Dermis blood vessel endothelial cell (primary cell): ENCODE measurements at places on chromosomes 12 and 14.

DNA sequence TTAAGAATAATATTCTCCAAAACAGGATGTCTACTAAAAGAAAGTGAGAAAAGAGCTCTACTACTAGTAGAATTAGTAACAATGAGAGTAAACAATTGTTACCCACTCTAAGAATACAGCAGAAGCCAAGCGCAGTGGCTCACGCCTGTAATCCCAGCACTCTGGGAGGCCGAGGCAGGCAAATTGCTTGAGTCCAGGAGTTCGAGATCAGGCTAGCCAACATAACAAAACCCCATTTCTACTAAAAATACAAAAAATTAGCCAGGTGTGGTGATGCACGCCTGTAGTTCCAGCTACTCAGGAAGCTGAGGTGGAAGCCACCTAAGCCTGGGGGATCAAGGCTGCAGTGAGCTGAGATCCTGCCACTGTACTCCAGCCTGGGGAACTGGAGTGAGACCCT, 4.7 kb downstream of the DNAJC14 start:
- DNase-seq = no peak

GRCh38 chr12:124866883-124867400, 3.3 kb upstream of the SCARB1 start:
- no peak for DNase-seq

GRCh38 chr14:102512793-102513300, 3.3 kb upstream of the ANKRD9 start:
- DNase-seq = no peak

DNA sequence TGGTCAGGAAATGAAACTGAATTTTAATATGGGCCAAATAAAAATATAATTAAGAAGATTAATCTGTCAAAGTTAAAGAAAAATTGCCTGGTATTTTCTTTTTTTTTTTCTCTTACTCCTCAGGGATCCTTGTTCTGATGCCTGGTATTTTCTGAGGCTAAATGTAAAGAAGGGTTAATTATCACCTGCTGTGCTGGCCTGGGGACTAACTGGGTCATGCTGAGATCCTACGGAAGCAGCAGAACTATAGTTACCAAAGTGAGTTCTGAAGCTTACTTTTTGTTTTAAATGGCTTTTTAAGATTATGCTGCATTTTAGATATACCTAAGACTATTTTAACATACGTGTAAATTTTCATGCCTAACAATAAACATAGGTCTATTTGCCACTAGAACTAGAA, 23.3 kb downstream of the ZC2HC1C start:
- no peak for DNase-seq

GRCh38 chr12:119687406-119687805, 19.5 kb downstream of the PRKAB1 start:
- DNase-seq = peak; percentile 62

DNA sequence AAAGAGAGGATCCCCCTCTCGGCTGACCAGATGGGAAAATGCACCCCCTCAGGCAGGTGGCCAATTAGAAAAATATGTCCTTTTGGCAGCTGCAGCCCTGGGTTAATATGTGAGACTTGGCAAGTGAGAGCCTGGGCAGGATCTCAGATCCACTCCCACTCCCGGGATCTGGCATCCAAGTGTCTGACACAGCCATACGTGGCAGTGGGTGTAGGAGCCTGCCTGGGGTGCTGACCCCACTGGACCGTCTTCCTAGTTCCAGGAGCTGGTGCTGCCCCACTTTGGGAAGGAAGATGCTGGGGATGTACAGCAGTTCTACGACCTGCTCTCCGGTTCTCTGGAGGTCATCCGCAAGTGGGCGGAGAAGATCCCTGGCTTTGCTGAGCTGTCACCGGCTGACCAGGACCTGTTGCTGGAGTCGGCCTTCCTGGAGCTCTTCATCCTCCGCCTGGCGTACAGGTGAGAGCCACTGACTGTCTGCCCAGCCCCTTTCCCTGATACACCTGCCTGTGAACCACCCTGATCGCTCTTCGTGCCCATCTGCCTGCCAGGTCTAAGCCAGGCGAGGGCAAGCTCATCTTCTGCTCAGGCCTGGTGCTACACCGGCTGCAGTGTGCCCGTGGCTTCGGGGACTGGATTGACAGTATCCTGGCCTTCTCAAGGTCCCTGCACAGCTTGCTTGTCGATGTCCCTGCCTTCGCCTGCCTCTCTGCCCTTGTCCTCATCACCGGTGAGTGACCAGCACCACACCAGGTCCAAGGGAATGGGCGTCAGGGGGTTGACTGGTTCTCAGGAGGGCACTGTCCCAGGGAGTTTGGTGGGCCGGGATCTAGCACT, 5.8 kb downstream of the NR4A1 start:
- DNase-seq = no peak

DNA sequence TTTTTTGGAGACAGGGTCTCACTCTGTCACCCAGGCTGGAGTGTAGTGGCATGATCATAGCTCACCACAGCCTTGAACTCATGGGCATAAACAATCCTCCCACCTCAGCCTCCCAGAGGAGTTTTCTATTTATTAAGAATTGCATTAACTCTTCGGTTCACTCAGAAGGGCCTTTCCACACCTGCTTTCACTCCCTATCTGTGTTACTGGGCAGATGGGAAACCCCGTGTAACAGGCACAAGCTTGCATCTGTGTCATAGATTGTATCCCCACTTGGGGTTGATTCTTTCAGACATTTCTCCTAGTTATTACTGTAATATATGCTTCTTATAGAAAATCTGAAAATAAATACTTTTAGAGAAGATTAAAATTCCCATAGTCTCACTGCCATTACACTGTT, 38.7 kb downstream of the STX2 start:
- DNase-seq = no peak

DNA sequence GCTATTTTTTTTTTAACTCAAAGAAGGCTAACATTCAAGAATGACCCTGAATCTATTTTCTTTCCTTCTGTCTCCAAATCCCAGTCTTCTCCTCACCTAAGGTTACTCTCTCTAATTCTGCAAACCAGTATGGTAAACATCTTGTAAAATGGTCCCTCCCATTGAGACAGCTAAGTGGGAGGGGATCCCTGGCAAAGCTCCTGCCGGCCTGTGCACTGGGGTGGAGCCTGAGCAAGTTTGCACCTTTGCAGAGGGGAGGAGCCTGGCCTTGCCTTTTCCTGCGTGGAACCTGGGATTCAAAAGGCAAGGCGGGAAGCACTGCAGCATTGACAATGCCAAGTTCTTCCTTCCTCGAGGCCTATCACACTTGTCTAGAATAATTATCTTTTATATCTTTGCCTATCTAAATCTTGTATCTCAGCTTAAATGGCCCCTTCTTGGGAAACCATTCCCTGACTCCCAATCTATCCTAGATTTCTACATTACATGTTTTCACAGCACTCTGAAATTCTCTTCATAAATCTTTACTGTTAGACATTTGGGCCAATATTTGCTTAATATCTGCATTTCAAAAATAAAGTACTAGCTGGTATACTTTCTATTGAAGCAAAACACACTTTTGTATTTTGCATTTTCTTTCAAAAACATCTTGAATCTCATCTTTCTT, 83.0 kb downstream of the EPS8 start:
- no peak for DNase-seq

DNA sequence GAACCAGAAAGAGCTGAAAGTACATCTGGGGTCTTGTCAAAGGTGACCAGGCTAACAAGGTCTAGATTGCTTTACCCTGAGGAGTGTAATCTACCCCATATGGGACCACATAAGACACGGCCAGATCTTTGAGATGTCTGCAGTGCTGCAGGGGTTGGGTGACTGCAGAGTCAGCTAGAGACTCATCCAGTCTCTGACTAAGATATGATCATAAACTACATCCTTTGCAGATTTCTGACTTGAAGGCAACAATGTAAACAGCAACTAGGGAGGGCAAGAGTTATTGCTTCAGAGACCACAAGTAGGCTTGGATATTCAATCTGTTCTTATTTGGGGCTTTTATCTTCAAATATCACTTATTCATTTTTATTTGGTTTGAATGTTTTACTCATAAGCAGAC, 1080.5 kb upstream of the FOXG1 start:
- DNase-seq = no peak

DNA sequence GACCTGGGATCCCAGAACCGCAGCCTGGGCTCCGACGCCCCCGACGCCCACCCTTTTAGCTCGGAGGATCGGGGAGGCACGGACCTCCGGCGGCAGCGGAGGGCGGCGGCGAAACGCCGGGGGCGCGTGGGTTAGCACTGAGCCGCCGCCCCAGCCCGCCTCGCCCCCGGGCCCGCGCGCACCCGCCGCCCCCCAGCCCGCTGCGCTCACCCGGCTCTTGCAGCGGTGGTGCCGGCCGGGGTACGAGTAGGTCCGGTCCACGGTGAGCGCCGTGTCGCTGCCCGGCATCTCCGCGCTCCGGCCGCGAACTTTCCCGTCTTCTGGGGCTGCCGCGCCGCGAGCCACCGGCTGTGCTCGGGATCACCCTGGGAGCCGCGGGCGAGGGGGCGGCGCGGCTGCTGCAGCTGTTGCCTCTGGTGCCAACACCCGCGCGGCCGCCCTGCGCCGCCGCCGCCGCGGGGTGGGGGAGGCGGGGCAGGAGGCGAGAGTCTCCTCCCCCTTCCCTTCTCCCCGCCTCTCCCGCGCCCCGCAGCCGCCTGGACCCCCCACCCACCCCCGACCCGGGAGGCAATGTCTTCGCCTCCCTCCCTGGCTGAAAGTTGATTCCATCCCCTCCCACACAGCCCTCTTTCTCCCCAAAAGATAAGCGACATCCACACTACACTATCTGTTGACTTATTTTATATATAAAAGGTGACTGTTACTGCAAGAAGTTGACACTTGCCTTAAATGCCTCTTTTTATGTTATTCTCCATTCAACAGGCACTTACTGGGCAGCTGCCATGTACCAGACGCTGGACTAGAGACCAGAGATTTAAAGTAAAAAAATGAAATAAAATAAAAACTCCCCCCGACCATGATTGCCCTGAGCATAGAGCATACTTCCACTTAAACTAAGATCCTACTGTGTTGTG, at the start of gene TMCC3:
Gene TMCC3, minus strand, starts transcription at position 415 of the 914 bp plus-strand sequence. Its CDS starts 127 bp downstream, at position 288.
- DNase-seq = peak; percentile 79

DNA sequence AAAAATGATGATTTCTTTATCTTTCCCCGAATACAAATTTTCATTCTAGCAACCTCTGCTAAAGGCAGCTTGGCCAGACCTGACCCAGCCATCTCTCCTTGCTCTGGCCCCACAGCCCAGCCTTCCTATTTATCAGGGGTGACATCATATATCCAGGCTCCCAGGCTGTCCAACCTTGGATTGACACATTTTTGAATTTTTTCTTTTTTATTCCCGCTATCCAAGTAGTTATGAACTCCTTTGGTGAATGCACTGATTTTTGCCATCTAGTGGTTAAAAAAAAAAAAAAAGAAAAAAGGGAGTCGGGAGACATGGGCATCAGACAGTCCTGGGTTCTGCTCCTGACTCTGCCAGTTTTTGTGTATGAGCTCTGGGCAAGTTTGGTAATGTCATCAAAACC, 120.5 kb downstream of the PTPN11 start:
- DNase-seq = no peak

DNA sequence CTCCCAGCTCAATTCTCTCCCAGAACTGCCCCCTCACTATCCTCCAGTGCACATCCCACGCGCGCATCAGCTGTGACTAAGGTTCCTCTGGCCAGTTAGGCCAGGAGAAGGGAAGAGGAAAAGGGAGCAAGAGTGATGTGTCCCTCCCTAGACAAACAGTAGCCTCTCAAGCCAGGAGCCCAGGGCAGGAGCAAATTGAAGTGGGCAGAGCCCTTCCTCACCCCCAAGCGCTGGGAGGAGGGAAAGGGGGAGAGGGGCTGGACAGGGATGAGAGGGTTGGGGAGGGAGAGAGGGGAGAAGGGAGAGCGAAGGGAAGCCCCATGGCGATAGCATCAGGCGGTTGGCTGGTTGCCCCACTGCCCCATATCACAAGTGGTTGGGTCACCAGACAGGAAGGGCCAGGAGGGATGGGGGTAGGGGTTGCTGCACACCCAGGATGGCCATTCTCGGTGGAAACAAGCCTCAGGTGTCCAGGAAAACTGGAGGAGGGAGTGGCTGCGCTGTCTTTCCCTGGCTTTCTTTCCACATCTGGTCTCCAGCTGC, 1.1 kb downstream of the CD63 start:
- DNase-seq = peak; percentile 47

DNA sequence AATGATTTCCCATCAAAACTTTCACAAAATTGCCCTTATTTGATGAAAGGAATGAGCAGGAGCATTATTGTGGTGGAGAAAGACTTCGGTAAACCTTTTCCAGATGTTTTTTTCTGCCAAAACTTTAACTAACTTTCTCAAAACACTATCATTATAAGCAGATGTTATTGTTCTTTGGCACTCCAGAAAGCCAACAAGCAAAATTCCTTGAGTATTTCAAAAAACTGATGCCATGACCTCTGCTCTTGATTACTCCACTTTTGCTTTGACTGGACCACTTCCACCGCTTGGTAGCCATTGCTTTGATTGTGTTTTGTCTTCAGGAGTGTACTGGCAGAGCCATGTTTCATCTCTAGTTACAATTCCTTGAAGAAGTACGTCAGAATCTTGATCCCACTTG, 29.7 kb upstream of the RAB21 start:
- no peak for DNase-seq

DNA sequence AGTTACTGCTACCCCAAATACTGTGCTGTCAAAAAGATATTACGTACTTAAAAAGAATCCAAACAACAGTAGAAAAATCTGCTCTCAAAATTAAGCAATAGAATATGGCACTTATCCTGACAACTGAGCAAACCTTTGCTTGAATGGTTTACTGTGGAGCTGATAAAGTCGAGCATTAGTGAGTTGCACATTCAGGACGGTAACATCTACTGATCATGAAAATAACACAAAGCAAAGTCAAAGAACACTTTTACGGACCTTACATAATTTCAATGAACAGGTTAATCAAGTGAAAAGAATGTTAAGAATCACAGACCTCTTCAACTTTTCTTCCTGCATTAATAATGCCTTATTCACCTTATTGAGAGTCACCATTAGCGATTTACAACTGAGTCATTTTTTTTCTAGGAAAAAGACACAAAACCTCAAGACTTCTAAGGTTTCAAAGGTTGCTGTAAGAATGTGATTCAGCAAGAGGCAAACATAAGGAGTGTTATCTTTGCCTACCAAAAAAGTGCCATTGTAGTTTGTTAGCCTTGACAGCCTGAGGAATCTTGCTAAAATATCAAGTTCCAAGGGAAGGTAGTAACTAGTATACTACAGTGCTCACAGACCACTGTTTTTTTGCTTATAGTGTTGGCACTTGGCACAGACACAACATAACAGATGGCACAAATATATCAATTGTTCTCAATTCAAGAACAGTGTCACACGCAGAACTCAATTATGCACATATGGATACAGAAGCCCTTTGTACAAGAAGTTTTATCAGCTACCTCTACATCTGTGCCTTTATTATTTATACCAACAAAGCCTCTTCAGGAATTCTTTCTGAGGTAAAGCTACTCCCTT, 334.2 kb upstream of the RPL10L start:
- no peak for DNase-seq

GRCh38 chr12:63909746-63910145, 65.2 kb downstream of the SRGAP1 start:
- no peak for DNase-seq

GRCh38 chr14:90616313-90616712, 199.9 kb downstream of the TTC7B start:
- peak; percentile 71 for DNase-seq

DNA sequence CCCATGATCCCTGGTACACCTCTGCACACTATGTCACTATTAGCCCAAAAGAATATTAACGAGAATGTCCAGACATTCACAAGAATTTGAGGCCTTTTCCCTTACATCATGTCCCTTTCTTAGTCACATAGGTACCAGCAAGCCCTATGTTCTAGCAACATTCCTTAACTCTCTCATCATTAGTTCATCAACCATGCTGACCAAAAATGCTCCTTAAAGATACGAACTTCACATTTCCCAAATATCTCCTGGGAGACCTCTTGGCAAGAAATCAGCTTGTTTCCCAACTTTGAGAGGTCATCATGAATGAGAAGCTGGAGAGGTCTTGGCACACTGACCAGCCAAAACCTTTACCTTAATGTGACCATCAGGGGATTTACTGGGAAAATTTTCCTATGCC, 4.6 kb downstream of the SALL2 start:
- no peak for DNase-seq
